Activated T-cell treated with anti-CD3 and anti-CD28 coated beads for 1 hour (primary cell): ENCODE measurements at places on chromosomes 4 and X.

- DNase-seq = no peak
These were observed 2.0 kb downstream of the TMEM165 start for GRCh38 chr4:55397520-55398321.

DNA sequence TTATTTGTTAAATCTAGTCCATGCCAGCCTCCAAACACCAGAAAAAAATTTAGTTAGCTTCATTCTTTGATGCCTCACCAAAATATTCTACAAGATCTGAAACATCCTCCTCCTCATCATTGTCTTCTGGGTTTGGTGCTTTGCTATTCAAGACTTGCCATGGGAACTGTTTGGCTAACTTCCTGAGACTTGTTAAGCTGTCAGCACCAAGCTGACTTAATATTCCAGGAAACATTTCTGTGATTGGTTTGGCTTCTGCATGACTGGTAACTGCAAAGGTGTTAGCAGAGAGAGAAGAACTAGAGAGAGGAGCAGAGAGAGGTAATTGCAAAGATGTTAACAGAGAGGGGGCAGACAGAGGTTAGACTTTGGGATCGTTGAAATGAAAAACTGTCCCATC lies 101.3 kb downstream of the PALLD start:
- DNase-seq = no peak

- DNase-seq = no peak
These were observed 33.9 kb downstream of the CASK start for GRCh38 chrX:41889317-41890025.

GRCh38 chrX:21153503-21153902 lies 220.7 kb upstream of the CNKSR2 start:
- no peak for DNase-seq

GRCh38 chr4:91485415-91485814 lies 818.4 kb upstream of the GRID2 start:
- no peak for DNase-seq
